Small intestine (tissue), 16 donors: ENCODE measurements at places on chromosomes 2 and 18.

DNA sequence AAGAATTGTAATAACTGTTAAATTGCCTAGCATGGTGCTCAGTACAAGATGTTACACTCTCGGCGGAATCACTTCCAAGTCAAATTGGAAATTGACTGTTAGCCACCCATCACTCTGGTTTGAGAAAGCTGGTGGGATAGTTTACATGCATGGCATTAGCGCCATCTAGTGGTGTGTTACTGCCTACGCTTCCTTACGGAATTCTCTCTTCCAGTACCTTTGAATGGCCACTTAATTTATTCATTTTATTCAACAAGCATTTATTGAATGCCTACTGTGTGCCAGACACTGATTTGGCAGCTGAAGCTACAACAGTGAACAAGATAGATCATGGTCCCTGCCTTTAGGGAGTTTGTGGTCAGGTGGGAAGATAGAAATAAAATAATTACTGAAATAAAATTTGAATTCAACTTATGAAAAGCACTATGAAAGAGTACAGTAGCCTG, 171.2 kb downstream of the TMEM247 start:
- peak; percentile 73 for DNase-seq

GRCh38 chr2:64410671-64411070, 43.3 kb upstream of the LGALSL start:
- no peak for DNase-seq

DNA sequence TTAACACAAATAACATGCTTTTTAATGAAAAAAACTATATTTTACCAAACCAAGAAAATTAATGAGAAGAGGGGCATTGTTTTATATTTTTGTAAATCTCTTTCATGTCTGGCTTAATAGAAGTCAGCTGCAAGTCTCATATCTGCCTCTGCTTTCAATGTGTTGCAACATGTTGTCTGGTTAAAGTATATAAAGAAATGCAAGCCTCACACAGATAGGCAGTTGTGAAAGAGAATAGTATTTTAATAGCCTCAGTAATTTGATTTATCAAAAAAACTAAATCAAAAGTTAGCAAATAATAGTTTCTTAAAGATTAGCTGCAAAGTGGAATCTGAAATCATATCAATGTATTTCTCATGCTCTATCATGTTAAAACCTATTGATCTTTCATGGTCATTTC, 52.9 kb upstream of the NCOA1 start:
- DNase-seq = peak; percentile 22

DNA sequence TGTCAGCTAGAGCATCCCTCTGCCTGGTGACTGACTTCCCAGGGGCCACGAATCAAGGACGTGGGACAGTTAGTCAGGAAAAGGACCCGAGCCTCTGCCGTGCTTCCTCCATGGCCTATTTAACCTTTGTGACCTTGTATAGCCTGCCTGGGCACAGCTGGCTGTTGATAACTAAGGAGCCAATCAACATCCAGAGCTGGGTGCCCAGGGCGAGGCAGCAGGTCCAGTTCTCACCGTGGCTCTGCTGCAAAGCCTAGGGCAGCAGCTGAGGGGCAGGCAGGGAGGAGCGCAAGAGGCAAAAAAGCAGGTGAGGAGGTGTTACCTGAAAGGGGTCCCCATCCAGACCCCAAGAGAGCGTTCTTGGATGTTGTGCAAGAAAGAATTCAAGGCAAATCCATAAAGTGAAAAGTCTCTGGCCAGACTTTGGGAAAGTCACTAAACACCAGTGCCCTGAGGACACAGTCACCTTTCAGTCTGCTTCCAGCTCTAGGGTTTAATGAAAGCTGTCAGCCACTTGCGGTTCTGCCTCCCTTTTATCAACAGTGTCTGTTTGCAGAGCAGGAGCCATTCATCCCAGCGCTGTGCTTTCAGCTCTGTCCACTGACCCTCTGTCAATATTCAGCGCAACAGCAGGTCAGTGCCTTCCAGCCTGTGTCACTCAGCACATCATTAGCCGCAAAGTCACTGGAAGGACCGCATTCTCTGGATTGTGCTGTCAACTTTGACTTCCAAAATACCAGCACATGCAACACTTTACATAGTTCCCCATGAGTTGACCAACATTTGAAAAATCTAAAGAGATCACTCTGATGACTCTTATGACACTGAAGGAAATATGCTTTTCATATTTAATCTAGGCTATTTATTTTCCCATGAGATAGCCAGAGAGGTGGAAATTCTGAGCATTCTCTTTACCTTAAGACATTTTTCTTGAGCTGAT, 38.6 kb upstream of the ASAP2 start:
- DNase-seq = no peak

DNA sequence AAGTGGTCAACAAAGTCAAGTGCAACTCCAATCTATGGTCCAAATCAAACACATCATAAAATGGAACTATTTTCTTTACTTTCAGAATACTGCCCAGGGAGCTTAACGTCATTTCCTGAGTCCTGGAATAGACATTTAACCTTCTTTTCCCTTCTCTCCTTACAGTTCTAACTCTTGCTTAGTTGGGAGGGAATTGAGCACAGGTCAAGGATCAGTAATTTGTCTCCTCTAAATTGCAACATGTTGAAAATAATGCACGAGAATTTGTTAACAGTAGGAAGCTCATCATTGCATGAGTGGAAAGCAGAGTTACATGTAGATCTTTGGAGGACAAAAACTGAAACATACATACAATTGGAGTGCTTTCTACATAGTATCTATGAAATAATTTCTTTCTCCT, 87.7 kb downstream of the MEP1B start:
- DNase-seq = peak; percentile 22

DNA sequence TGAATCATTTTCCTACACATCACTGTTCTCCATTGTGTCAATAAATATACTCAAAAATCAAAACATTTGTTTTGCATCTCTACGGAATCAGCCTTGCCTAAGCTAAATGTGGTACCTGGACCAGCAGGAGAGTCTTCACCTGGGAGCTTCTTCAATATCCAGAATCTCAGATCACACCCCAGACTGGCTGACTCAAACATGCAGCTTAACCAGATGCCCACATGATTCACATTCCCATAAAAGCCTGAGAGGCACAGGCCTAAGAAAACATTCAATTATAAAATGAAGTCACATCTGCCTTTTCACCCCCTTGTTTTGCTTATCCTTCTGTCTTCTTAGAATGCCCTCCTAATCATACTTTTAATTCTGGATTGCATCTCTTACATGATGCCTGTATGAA, 1045.5 kb upstream of the NXPH2 start:
- no peak for DNase-seq
